ENCODE measurements at places on chromosomes 7 and 10.

DNA sequence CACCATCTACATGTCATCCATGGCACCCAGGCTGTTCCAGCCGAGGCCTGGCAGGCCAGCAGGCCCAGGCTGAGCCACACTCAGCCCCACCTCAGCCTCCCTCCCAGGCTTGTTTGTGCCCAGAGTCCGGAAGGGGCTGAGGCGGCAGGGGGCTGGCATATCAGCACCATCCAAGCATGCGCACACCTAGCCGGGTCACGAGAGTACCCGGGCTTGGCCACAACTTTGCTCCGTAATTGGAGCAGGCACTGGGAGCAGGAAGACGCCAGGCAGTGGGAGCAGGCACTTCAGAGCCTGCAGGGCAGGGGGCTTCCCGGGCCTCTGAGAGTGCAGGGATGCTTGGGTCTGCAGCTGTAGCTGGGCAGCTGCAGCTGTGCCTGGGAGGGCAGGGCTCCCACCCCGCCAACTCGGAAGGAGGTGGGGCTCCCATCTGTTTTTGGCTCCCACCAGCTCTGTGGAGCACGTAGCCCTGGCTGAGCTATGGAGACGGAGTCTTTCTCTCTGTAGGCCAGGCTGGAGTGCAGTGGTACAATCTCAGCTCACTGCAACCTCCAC, 15.2 kb upstream of the TSPAN15 start:
- no peak overlapping the region for H3K27ac ChIP-seq
- H3K4me3 ChIP-seq, result no peak overlapping the region
- peaks cover 11% of the 10 kb centered on the region for H3K4me1 ChIP-seq
- no peaks in the 10 kb centered on the region for H3K36me3 ChIP-seq
- DNase-seq, result no peak

GRCh38 chr7:158476331-158476932, 111.2 kb downstream of the PTPRN2 start:
- peaks cover 5% of the 10 kb centered on the region for H3K4me1 ChIP-seq
- H3K27ac ChIP-seq, result no peak overlapping the region
- H3K27me3 ChIP-seq, result peaks cover 27% of the 10 kb centered on the region
- no peak overlapping the region for H3K4me3 ChIP-seq
- H3K36me3 ChIP-seq, result no peaks in the 10 kb centered on the region
- no peak for DNase-seq

DNA sequence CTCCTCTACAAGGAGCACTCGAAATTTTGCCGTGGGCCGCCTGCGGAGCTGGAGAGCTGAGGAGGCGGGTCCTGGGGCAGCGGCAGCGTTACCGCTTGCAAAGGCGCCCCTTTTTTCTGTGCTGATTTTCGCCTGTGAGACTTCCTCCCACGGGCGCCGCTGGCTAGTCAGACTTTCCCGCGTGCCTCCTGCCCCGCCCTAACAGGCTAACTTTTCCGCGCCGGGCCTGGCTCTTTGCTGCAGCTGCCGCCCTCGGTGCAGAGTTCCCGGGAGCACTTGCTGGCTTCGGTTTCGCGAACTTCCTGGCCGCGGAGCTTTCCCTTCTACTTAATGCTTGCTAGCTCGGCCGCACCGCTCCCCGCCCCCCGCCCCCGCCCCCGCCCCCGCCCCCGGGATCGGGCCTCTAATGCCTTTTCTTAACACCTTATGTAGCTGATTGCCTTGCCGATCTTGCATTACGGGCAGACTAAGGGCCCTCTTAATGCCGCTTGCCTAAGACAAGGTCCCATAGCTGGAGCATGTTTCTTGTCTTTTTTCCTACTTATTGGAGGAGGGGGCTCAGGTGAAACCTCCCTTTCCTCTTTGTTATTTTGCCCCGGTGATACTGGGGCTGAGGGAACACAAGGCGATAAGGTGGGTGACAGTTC, 37.9 kb upstream of the RASGEF1A start:
- H3K4me1 ChIP-seq, result peaks cover 42% of the 10 kb centered on the region
- H3K36me3 ChIP-seq, result no peaks in the 10 kb centered on the region
- H3K27me3 ChIP-seq, result no peaks in the 10 kb centered on the region
- peak; percentile 19 for DNase-seq

- no peak overlapping the region for H3K4me3 ChIP-seq
- H3K4me1 ChIP-seq, result no peaks in the 10 kb centered on the region
- H3K27me3 ChIP-seq, result peaks cover 12% of the 10 kb centered on the region
These were observed 192.2 kb upstream of the SVIL start for GRCh38 chr10:29826801-29827450.

- H3K36me3 ChIP-seq, result no peaks in the 10 kb centered on the region
- peaks cover 49% of the 10 kb centered on the region for H3K27me3 ChIP-seq
- peak within 1 kb of the TSS; percentile 94 for H3K4me3 ChIP-seq
- H3K27ac ChIP-seq, result no peak within 1 kb of the TSS
- peaks cover 18% of the 10 kb centered on the region for H3K4me1 ChIP-seq
- DNase-seq, result peak; percentile 20
These were observed at the start of gene KIAA1549 for GRCh38 chr7:138981332-138982203. Gene KIAA1549, minus strand, starts transcription at chr7:138981389. Its CDS starts 120 bp downstream, at chr7:138981269.

- no peak for DNase-seq
- H3K4me3 ChIP-seq, result no peak overlapping the region
- H3K36me3 ChIP-seq, result no peaks in the 10 kb centered on the region
- H3K27me3 ChIP-seq, result peaks cover 21% of the 10 kb centered on the region
These were observed 190.1 kb upstream of the SLC26A5 start for GRCh38 chr7:103636153-103636552.

GRCh38 chr10:121231079-121231478, 367.2 kb downstream of the FGFR2 start:
- H3K4me3 ChIP-seq, result no peak overlapping the region
- no peak for DNase-seq
- H3K4me1 ChIP-seq, result no peaks in the 10 kb centered on the region

DNA sequence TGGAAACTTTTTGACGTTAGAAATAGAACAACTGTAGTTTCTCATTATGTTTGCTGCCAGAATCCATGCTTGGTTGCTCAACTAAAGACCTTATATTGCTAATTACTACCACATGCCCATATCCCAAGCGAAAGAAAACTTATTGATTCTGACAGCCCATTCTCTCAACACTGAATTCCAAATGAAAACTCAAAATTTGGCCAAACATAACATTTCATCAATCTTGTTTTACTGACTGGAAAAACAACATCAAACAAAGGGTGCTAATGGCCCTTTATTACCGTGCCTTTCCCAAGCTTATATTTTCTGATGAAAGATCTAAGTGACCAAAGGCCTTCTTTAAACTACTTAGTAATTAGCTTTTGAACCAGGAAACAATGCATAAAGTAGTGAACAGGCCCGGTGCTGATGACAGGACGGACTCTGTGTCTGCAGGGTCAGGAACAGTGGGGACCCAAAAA, 531.8 kb downstream of the KCNMA1 start:
- H3K36me3 ChIP-seq, result peaks cover 2% of the 10 kb centered on the region
- H3K27me3 ChIP-seq, result peaks cover 22% of the 10 kb centered on the region

- no peak overlapping the region for H3K27ac ChIP-seq
- DNase-seq, result no peak
- H3K27me3 ChIP-seq, result no peaks in the 10 kb centered on the region
- H3K36me3 ChIP-seq, result no peaks in the 10 kb centered on the region
- no peak overlapping the region for H3K4me3 ChIP-seq
These were observed 669.8 kb downstream of the SUGCT start for GRCh38 chr7:40804477-40805215.

DNA sequence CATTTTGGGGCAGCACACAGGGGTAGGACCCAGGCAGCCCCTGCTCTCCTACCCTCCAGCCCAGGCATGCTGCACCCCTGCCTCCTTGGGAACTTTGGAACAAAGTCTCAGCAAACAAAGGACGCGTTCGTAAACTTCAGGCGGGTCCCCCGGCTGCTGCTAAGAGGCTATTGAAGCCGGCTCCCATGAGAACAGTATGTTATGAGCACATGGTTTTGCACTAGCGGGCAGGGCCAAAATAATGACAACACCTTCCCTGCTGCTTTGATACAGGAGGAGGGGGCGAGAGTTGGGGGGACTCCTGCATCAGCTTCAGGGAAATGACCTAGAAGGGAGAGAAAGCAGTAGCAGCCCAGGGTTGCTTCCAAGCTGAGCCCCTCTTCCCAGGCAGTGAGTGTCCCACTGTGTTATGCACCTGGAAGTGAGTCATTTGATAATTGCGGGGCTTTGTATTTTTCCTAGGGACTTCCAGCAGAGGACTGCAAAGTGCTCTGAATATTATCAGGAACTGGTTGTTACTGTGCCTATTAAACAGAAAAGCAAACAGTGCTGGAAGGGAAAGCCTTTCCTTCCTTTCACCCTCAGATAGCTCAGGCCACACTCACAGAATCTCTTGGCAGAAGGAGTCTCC, 6.9 kb downstream of the ITPRIP start:
- DNase-seq, result no peak
- peaks cover 2% of the 10 kb centered on the region for H3K36me3 ChIP-seq
- peaks cover 69% of the 10 kb centered on the region for H3K4me1 ChIP-seq
- no peaks in the 10 kb centered on the region for H3K27me3 ChIP-seq
- no peak overlapping the region for H3K4me3 ChIP-seq
- peak overlapping the region; percentile 96 for H3K27ac ChIP-seq

GRCh38 chr7:47526466-47526865, 55.4 kb downstream of the TNS3 start:
- no peak overlapping the region for H3K27ac ChIP-seq
- H3K4me3 ChIP-seq, result no peak overlapping the region
- H3K4me1 ChIP-seq, result no peaks in the 10 kb centered on the region

- H3K36me3 ChIP-seq, result peaks cover 9% of the 10 kb centered on the region
- peak overlapping the region; percentile 98 for H3K4me3 ChIP-seq
- H3K4me1 ChIP-seq, result peaks cover 23% of the 10 kb centered on the region
- no peaks in the 10 kb centered on the region for H3K27me3 ChIP-seq
- DNase-seq, result no peak
These were observed 745 bp downstream of the YWHAG start for GRCh38 chr7:76358011-76358480.

DNA sequence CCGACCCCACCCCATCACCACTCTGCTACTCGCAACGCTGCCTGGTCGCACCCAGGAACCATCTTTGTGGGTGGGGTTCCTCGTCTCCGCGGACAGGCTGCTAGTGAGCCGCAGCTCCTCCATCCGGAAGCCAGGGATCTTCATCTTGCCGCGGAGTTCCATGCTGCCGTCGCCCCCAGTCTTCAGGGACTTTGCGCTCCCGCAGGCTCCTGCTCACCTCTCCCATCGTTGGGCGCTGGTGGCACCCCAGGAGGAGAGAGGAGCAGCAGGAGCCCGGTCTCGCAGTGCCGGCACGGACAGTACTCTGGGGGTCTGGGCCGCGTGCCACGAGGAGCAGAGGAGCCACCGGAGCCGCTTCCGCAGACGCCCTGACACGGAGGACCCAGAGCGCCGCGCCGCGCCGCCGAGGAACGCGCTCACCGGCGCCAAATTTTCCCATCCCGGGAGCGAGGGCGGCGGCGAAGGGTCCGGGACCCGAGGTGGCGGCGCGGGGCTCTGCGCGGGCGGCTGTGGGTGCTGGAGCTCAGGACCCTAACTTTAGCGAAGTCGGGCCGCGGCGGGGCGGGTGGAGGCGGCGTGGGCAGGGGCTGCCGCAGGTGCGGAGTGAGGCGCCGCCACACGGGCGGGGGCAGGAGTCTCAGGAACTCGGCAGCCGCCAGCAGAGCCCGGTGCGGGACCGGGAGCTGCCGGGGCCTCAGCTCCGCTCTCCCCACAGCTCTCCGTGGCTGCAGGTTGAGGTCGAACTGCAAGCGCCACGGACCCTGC, 750.1 kb upstream of the SORCS1 start:
- no peaks in the 10 kb centered on the region for H3K4me1 ChIP-seq
- no peak for DNase-seq
- H3K27ac ChIP-seq, result no peak overlapping the region
- no peaks in the 10 kb centered on the region for H3K27me3 ChIP-seq
- H3K4me3 ChIP-seq, result no peak overlapping the region

DNA sequence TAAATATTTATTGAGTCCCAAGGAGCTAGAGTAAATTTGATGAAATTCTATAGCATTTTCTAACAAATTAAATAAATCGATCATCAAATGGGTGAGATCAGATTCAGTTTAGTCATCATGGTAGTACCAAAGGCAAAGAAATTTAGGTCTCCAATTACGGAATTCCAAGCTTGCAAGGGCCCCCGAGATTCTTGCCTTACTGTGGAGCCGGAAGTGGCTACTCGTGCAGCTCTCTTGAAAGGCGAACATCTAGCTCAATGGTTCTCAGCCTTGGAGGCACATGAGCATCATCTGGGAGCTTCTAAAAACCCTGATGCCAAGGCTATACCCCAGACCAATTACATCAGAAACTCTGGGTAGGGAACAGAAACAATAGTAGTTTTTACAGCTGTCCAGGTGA, 117.9 kb upstream of the PRR15 start:
- no peak overlapping the region for H3K27ac ChIP-seq
- no peak for DNase-seq
- H3K27me3 ChIP-seq, result peaks cover 15% of the 10 kb centered on the region
- H3K4me1 ChIP-seq, result no peaks in the 10 kb centered on the region
- H3K36me3 ChIP-seq, result no peaks in the 10 kb centered on the region
